Stimulated activated CD4-positive, alpha-beta T cell treated with anti-CD3 and anti-CD28 coated beads, Interleukin-4, amount 100 ng/mL, for 48 hours (primary cell): ENCODE measurements at places on chromosomes 11 and 22.

DNA sequence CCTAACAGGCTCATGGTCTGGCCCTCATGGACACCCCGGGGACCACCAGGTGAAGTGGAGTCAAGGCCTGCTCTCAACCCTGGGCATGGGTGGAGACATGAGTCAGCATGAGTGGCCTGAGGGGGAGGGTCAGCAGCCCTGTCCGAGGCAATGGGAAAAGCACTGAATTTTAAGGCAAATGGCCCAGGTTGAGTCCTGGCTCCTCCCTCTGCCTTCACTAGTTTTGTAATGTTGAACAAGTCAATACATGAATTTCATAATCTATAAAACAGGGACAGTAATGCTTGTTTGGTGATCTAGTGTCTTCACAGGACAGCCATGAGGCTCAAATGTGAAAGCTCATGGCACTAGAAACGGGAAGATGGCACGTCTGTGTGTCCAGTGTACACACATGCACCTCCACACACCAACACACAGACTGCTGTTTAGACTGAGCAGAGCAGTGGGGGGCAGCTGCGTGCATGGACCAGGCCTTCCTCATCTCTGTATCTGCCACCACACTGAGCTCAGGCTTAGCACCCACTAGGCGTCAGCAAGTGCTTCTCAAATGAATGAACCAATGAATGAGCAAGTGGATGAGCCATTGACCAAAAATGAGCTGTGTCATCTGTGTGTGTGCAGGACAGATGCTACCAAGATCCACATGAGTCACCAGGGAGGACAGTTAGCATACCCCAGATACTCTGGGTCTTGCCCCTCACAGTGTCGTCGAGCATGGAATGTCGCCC lies 63.4 kb downstream of the NRXN2 start:
- no peak for DNase-seq

- no peak for DNase-seq
Measured at GRCh38 chr11:76074148-76075095, 131.9 kb downstream of the WNT11 start.

GRCh38 chr11:9858822-9859221 lies 194.9 kb downstream of the SWAP70 start:
- DNase-seq = no peak

DNA sequence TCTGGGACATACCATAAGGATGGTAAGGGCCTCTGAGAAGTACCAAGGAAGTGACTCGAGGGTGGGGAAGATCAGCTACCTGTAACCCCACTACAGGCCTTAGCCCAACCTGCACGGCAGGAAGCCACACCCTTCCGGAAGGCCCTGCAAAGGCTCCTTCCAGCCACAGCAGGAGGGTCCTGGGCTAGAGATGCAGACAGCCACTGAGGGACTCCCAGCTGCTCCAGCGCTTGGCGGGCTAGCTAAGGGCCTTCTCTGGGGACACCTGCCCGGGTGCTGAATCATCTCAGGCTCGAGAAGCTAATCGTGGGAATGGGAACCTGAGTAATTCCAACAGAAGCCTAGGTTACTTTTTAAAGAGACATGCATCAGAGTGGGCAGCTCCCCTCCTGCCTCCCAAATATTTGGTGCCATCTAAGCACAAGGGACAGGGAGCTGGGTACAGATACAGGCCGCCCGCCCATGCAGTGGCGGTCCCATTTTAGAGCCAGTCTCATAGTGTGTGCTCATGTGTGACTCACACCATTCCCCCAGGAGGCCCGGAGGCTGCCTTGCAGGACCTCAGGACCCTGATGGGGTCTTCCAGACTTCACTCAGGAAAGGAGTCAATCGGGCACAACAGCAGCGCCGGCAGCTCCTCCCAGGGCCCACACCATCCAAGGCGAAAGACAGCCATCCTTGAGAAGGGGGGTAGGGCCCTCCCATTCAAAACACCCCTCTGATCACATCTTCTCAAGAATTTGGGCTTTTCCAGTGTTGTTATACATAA lies 8.0 kb downstream of the MYH9 start:
- no peak for DNase-seq

- DNase-seq = no peak
Measured at GRCh38 chr11:83035070-83035854, 36.4 kb downstream of the RAB30 start.

- DNase-seq = no peak
Measured at GRCh38 chr11:70669281-70669680, 271.0 kb downstream of the CTTN start.

DNA sequence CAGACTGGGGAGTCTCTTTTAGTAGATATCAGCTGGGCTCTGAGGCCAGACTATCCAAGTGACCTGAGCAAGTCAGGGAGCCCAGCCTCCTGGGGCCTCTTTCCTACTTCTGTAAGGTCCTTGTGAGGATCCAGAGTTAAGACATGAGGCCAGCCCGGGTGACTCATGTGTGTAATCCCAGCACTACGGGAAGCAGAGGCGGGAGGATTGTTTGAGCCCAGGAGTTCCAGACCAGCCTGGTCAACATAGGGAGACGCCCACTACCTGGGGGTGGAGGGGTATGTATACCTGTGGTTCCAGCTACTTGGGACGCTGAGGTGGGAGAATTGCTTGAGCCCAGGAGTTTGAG lies 36.9 kb upstream of the POLA2 start:
- DNase-seq = no peak

GRCh38 chr22:19419464-19420178 lies 11.9 kb downstream of the HIRA start:
- peak; percentile 37 for DNase-seq

- no peak for DNase-seq
Measured at GRCh38 chr11:134529212-134530096, 117.4 kb upstream of the B3GAT1 start.

GRCh38 chr11:120657306-120658070 lies 145.9 kb downstream of the GRIK4 start:
- DNase-seq = no peak

GRCh38 chr11:112042161-112042960 lies 17.2 kb downstream of the DLAT start:
- no peak for DNase-seq

DNA sequence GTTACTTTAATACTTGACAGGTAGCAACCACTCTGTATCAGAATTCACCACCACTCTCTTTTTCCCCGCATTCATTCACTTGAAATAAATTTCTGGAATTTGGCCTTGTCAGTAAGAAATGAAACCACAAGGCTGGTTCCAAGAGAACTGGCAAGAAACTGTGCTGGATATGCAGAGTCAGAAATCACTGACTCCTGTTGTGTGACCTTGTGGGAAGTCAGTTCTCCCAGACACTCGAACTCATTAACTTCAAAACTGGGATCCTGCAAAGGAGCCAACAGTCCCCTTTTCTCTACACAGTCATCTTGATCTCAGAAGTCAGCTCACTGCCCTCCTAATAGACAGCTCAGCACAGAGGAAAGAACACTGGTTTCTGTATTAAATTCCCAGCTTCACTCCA lies 142.7 kb downstream of the LRRC4C start:
- DNase-seq = no peak

GRCh38 chr11:10038521-10039302 lies 255.3 kb downstream of the SBF2 start:
- DNase-seq = no peak

DNA sequence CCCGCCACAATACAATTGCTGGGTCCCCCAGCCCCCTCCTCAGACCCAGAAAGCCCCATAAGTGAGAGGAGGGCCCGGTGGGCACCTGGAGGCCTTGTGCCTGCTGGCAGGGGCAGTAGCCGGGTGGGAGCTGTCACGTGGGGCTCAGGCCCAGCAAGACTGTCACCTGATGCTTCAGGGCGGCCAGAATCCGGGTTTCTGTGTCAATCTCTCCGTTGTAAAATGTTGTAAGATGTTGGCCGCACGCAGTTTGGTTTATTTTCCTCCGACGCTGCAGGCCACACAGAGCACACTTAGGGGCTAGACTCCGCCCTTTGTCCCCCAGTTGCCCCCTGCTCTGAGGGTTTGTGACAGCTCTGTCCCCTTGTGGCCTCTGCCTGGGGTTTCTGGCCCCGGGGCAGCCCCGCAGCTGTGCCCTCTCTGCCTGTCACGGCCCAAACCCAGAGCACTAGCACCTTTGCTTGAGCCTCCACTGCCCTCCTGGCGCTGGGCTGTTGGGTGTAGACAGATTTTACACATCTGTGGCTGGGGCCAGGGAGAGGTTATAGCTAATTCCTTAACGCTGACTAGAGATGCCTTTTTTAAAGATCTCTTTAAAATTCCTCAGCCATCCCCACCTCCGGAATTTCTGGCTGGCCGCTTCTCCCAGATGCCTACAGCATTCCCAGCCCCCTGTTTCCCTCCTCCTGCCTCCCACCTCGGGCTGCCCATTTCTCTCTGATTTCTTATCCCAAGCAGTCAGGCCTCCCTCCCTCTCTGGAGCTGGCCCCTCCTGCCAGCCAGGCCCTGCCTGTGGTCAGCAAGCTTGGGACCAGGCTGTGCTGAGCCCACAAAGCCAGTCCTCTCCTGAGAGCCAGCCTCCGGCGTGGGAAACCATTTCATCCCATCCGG lies 3.2 kb upstream of the PRR5 start:
- DNase-seq = no peak

- DNase-seq = peak; percentile 26
Measured at GRCh38 chr22:24875862-24876506, 70.0 kb downstream of the SGSM1 start.

- DNase-seq = no peak
Measured at GRCh38 chr22:39559456-39560105, 11.0 kb upstream of the CACNA1I start.

- no peak for DNase-seq
Measured at GRCh38 chr11:105548359-105548758, 61.5 kb upstream of the GRIA4 start.

DNA sequence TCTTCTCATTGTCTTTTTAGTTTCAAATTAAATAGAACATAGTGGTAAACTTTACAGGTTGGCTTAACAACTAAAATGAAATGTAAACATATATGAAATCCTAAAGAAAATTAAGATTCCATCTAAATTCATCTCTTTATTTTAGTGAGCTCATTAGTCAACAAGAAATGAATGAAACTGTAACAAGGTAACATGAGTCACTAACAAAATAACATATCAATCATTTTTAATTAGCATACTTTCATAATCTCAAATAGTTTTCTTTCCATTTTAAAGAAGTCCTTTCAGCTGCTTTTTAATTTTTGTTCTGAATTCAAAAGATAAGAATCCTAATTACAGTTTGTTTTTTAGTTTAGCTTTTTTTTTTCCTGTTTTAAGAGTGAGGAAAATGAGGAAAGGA lies 688.6 kb upstream of the TENM4 start:
- no peak for DNase-seq

- DNase-seq = no peak
Measured at GRCh38 chr11:10916665-10917064, 58.8 kb upstream of the ZBED5 start.

DNA sequence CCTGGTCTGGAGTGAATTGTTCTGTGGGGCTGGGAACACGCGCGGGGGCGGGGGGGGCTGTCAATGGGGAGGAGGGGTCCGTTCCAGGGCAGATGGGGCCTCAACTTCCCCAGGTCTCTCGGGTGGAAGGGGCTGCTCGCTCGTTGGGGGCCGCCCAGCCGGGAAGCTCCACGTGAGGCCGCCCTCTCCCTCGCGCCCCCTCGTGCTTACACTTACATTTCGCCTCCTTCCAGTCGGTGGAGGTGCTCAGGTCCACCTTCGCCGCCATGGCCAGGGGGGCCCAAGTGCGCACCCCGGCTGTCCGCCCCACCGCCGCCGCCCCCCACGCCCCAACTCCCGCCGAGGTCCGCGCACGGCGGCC lies 452 bp downstream of the MACROD1 start:
- DNase-seq = no peak

DNA sequence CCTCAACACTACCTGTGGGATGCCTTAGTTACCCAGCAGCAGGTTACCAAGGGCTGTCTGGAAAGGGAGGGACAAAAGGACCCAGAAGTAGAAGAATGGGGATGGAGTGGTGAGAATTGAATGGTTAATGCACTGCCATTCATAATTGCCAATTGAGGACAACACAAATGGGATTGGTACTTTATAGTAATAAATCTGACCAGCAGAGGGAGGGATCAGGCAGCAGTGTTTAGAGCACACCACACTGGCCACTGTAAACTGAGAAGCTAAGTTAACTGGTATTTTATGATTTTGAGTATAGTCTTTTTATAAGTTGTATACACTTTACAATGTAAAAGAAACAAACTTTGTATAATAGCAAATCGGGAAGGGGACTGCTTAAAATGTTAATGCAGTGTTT lies 10.7 kb downstream of the TBRG1 start:
- DNase-seq = no peak

GRCh38 chr11:94876645-94877442 lies 96.5 kb downstream of the CWC15 start:
- peak; percentile 58 for DNase-seq

GRCh38 chr11:116807601-116808261 lies 15.4 kb downstream of the APOA4 start:
- DNase-seq = no peak

DNA sequence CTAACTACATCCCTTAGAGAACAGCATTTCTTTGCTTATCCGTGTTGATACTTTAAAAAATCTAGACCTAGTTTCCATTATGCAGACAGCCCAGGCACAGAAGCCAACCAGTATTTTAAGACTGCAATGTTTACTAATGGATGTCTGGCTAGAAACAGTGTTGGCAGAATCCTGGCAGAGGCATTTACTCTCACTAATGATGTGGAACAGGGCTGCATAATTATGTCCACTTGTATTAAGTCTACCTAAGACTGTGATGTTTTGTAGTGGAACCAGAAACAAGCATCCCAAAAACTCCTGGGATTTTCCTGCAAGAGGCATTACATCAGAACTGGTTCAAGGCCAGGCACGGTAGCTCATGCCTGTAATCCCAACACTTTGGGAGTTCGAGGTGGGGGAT lies 50.2 kb upstream of the PICALM start:
- no peak for DNase-seq

GRCh38 chr11:114802878-114803277 lies 124.6 kb downstream of the NXPE2 start:
- no peak for DNase-seq

DNA sequence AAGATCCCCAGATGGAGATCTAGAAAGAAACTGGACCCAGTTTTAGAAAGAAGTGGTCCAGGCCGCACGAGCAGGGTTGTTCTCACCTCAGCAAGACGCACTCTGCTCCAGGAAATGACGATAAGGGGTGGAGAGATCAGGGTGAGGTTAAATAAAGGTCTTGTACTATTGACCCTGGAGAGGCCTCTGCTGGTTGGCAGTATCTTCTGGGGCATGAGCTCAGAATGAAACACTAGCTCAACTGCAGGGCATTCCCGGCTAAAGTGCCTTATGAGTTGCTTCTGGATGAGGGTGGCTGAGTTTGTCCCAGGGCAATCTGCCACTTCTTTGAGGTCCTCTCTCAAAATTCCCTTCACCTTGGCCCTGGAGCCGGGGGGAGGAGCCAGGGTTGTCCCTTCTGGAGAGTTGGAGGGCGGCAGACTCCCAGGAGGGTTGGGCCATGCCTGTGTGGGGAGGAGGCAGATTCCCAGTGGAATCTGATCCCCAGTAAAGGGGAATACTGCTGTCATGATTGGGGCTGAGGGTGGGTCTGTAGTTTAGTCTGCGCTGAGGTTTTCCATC lies 10.9 kb downstream of the USP2 start:
- DNase-seq = no peak

GRCh38 chr22:17098379-17098819 lies 13.6 kb downstream of the IL17RA start:
- no peak for DNase-seq
